HT-29 (cell line): ENCODE measurements at places on chromosomes 5 and 9. TPM values are rescaled to one million over a fixed set of nuclear protein-coding genes. Genes with fewer than 3 reads are reported as not detected.

DNA sequence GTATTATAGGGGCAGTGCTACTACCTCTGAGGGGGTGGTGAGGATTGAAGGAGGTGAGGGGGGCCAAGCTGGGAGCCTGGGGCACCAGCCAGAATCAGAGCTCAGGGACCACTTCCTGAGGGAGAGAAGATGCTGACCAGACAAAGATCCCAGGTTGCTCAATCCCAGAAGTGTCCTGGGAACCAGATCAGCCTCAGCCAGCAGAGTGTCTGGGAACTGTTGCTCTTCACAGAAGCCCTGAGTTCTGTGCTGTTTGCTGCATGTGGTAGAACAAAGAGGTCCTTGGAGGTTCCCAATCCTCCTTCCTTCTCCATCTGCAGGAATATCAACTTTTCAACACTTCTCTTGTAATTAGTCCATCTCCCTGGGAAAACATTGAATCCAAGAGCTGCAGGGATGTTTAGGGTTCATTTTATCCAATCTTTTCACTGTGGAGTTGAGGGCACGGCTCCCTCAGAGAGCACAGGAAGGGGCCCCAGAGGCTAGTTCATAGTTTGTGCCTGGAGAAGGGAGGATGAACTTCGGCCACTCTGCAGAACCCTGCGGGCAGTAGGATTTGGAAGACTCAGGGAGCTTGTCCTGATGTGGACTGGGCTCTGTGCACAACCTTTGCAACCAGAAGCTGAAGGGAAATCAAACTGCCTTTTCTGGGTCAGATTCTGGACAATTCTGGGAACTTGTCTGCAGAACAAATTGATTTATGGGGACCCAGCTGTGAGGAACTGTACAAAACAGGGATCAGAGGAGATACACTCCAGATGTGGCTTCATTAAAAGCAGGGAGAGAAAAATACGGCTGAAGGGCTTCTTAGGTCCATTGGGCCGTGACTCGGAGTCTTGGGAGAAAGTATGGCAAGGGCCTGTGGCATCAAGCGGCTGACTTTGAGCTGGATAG is 57.1 kb downstream of the GALNT12 start:
- DNase-seq: no peak

DNA sequence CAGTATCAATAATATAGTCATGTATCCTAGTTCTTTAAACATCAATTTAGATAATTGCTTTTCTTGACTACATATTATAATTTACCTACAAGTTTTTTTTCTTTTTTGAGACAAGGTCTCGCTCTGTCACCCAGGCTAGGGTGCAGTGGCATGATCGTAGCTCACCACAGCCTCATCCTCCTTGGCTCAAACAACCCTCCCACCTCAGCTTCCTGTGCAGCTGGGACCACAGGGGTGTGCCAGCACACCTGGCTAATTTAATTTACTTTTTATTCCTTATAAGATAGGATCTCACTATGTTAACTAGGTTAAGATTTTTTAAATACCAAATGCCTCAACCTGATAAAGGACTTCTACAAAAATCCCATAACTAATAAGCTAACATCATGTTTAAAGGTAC is 21.1 kb downstream of the UIMC1 start:
- DNase-seq: no peak

DNA sequence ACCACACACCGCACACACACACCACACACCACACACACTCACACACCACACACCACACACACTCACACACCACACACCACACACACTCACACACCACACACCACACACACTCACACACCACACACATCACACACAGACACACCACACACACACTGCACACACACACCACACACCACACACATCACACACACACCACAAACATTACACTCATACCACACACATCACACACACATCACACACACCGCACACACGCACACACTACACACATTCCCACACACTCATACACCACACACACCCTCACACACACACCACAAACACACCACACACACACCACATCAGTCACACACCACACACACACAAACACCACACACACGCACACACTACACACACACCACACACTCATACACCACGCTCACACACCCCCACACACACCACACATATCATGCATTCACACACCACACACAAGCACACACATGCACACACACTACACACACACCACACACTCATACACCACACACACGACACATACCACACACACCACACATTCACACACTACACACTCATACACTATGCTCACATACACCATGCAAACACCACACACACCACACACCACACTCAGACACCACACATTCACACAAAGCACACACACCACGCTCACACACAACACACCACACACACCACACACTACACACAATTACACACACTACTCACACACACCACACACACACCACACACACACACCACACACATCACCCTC is 1.1 kb upstream of the UBE2QL1 start:
- no peak for DNase-seq

- DNase-seq: no peak
Measured at GRCh38 chr5:123429221-123429954, 6.2 kb upstream of the CEP120 start.

DNA sequence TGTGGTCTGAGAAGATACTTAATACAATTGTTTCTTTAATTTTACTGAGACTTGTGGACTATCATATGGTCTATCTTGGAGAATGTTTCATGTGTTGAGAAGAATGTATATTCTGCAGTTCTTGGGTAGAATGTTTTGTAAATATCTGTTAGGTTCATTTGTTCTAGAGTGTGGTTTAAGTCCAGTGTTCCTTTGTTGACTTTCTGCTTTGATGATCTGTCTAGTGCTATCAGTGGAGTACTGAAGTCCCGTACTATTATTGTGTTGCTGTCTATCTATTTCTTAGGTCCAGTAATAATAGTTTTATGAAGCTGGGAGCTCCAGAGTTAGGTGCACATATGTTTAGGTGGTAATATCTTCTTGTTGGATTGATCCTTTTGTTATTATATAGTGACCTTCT is 36.1 kb downstream of the IQGAP2 start:
- DNase-seq: no peak

Gene NACC2
- total RNA-seq: 32.6 and 38.1 TPM in 2 replicates

DNA sequence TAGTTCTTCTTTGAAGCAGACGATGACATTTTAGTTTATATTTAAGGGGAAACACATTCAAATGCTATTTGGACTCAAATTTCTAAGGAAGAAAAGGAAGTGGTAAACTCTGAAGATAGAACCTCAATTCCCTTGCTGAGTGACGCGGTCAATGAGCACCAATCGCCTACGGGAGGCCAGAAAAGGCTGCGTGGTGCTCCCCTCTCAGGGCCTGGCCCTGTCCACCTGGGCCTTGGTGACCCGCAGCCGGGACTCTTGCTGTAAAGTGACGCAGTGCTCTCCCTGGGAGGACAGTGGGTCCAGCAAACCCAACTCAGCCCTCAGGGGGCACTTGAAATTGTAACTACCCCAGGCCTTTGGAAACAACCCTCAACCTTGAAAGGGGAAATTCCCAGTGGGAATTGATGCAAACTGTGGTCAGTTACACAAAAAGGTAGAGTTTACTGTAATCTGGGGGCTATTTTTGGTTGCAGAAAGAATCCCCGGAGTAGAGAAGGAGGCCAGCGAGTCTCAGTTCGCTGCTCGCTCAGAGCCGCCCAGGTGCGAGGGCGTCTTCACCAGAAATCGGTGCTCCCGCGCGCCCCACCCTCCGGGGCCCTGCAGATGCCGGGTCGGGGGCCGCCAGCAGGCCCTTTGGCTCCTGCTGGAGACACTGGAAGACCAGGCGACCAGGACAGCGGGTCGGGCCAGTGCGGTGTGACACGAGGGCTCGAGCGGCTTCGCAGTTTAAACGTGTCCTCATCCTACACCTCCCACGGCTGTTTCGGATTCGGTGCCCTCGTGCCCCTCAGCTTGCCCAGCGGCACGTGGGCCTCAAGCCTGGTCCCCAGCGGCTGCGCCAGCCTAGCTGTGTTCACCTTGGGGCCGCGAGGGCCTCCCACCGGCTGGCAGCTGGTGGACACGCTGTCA is 1.4 kb upstream of the ANKRD33B start:
- DNase-seq: no peak

- no peak for DNase-seq
Measured at GRCh38 chr5:148794729-148795561, 31.5 kb upstream of the ADRB2 start.

Gene ASPN
- total RNA-seq: not detected in 2 replicates

DNA sequence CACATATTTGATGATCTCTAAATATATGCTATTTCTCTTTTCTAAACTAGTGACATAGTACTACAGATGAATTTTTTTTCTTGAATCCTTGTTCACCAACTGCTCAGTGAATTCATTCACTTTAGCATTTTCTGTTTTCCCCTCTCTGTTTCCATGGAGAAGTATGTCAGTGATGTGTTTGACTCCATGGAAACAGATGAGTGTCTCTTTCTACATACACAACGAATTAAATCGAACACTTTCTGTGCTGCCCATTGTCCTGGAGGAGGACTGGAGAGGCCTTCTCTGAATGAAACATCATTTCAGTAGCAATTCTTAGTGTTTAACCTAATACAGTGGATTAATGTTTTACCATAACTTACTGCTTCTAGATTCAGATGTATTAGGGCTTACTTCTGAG is 9.5 kb downstream of the INVS start:
- DNase-seq: no peak
